ENCODE measurements at places on chromosomes 3 and 15.

- DNase-seq: no peak
Observed at GRCh38 chr3:30162579-30162978, 443.8 kb upstream of the TGFBR2 start.

- DNase-seq: no peak
Observed at GRCh38 chr3:72035606-72036005, 250.7 kb upstream of the PROK2 start.

GRCh38 chr3:195040773-195041520, 230.0 kb downstream of the XXYLT1 start:
- no peak for DNase-seq

DNA sequence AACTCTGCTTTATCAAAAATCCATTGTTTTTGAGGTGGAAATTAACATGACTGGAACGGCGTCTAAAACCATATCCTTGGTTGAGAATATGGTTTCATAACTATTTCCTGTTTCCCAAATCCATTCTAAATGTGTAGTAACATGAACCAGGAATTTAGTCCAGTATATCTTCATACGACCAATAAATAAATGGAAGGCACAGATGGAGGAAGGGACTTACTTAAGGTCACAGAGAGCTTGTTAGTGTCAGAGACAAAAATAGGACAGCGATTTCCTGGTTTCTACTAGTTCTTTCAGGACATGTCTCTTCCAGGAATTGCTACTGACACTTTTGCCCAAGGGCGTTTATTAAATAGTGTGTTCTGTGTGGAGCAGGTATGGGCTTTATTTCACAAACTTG, 41.2 kb downstream of the HES1 start:
- no peak for DNase-seq

GRCh38 chr15:42510258-42511006, 15.0 kb downstream of the SNAP23 start:
- no peak for DNase-seq
